ENCODE measurements at places on chromosomes 2 and 18.

GRCh38 chr2:123438675-123439074 lies 586.4 kb upstream of the CNTNAP5 start:
- DNase-seq: no peak

GRCh38 chr2:57177176-57177575 lies 869.4 kb upstream of the VRK2 start:
- no peak for DNase-seq

GRCh38 chr18:46341986-46342525 lies 237.9 kb downstream of the HAUS1 start:
- no peak for DNase-seq

DNA sequence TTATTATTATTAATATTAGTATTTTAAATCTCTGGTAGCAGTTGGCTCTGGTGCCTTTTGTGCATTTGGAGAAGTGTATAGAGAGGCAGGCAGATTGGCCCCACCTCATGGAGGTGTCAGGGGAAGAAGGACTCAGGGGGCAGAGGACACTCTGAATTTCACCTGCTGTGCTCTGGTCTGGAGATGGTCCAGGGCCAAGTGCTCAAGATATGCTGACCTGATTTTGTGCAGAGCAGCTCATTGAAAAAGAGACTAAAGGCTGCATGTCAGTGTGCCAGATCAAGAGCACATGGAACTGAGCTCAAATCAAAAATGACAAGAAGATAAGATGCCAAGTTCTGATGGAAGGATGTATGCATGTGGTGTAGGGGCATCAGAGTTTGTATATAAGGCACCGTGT lies 323.6 kb upstream of the TNP1 start:
- DNase-seq: no peak

DNA sequence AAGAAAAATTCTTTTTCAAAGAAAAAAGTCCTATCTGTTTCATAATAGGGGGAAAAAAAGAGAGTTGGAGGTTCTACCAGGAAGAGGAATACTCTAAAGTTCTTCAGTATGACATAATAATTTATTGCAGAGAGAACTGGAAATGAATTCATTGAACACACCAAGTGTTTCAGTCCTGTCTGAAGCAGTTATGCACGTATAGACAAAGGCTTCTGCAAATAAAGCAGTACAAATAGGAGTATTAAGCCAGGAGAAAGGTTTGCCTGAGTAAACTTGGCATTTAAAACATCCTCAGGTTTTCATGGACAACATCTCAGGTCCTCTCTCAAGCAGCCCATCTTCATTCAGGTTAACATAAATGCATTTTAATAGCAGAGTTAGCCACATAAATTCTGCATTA lies 141.6 kb downstream of the CCDC148 start:
- DNase-seq: no peak

DNA sequence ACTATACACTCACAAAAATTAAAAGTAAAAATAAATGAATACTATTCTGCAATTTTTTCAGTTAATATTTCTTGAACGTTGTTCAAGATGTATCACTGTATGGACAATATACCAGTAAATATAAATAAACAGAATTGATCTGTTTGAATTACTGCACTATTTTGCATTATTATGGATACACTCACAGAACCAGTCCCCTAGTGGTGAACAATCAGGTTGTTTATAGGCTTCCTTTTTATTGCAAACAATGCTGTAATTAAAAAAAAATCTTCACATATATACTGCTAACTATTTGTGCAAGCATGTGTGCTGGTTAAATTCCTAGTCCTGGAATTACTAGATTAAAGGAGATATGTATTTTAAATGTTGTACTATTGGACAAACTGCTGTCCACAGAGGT lies 306.0 kb downstream of the FBXO15 start:
- DNase-seq: no peak

GRCh38 chr18:6521803-6522418 lies 107.2 kb upstream of the L3MBTL4 start:
- DNase-seq: no peak

- DNase-seq: no peak
These were observed 525.0 kb downstream of the ZEB2 start for GRCh38 chr2:143994961-143995360.

DNA sequence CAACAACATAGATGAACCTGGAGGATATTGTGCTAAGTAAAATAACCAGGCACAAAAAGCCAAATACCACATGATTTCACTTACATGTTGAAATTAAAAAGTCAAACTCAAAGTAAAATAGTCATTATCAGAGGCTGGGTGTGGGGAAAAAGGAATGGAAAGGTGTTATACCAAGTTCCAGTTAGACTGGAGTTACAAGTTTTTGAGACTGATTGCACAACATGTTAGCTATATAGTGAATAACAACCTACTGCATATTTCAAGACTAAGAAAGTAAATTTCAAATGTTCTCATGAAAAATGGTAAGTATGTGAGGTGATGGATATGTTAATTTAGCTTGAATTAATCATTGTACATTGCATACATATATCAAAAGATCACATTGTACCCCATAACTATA lies 116.8 kb upstream of the HNMT start:
- DNase-seq: no peak

- no peak for DNase-seq
These were observed 947.5 kb downstream of the CPS1 start for GRCh38 chr2:211503856-211504255.

DNA sequence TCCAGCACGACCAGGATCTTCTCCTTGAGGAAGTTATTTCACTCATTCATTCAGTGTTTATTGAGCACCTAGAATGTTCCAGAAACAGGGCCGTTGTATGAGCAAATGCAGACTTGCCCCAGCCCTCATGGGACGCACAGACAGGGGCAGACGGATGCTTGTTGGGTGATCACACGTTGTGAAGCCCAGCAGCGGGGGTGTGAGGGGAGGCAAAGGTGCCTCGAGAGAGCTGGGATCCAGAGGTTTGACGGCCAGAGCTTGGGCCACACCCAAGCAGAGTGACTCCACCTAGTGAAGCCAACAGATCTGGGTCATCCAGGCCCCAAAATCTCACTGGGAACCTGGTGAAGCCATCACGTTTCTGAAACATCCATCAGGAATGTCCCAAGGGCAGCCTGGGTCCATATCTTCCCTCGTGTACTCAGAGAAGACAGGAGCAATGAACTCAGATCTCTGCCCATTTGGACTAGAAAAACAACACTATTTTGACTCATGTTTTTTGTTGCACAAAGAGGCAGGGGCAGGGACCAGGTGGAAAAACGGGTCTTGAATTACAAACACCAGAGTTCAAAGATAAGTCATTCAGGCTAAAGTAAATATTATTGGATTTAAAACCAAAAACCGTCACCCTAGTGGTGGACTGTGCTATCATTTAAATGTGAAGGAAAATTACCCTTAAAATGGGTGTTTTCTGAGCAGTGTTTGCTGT lies 54.9 kb upstream of the RBM44 start:
- no peak for DNase-seq

DNA sequence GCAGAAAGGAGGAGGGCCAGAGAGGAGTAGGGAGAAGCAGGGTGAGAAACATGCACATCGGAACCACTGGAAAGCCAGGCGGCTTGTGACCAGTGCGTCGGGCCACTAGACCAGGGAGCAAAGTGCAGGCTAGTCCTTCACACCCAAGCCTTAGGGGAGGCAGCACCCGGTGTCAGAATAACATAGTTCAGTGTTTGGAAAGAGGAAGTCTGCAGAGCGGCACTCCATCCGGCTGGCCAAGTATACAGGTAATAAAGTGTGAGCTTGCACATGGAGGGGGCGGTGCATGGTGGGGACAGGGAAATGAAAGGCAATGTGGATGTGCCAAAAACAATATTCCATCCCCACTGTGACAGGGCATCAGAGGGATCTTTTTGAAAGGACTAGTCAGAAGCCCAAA lies 69.7 kb downstream of the ZNF521 start:
- no peak for DNase-seq

GRCh38 chr2:113768770-113769169 lies 12.3 kb upstream of the SLC35F5 start:
- no peak for DNase-seq

DNA sequence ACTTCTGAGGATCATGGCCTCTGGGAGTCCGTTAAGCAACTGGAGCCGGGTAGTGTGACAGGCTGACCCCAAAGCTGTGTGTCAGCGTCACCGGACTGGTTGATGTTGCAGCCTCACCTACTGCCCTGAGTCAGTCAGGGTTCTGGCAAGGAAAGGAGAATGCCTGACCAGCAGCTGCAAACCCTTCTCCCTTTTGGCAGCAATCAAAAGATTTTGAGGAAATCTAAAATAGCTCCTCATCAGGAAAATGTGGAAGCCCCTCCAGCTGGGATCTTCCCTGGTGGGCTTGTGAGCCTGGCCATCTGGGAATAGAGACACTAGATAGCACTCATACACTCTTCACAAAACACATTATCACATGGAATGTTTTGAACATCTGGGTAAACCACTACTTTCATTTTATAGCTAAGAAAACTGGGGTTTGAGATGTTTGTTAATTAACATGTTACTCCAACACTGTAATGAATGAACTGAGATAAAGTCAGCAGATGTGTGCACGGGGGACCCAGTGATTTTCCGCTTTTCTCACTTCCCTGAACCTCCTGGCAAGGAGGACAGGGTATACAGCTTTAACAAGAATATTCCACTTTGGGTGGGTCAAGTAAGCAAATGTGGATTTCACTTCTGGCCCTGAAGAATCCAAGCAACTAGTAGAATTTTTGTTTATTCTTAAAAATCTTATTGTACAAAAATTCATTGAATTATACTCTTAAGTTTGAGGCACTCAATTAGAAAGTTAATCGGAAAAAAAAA lies 24.7 kb downstream of the CLUL1 start:
- DNase-seq: no peak

DNA sequence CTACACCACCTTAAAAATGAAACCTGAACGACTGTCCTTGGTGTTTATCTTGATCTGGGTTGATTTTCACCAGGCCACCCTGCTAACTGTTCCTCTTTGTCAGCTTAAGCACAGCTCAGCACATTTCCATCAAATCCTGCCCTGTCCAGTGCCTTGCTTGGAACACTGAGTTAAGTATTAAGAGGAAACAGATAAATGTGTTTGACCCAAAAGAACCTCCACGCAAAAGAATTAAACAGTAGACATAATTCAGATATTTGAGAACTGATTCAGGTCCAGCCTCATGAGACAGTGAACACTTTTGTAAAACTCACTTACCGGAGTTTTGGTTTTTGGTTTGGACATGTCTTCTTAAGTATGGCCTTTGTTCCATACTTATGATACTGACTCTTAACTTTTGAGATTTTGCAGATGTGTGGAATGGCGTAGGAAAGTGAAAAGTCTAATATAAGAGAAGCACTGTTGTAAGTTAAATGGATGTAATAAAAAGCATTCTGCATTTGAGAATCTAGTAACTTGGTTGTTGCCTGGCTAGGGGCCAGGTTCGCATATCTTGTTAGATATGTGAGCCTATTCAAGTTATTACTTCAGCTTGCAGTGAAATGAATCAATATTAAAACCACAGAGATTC lies 88.9 kb upstream of the SERPINE2 start:
- DNase-seq: no peak

DNA sequence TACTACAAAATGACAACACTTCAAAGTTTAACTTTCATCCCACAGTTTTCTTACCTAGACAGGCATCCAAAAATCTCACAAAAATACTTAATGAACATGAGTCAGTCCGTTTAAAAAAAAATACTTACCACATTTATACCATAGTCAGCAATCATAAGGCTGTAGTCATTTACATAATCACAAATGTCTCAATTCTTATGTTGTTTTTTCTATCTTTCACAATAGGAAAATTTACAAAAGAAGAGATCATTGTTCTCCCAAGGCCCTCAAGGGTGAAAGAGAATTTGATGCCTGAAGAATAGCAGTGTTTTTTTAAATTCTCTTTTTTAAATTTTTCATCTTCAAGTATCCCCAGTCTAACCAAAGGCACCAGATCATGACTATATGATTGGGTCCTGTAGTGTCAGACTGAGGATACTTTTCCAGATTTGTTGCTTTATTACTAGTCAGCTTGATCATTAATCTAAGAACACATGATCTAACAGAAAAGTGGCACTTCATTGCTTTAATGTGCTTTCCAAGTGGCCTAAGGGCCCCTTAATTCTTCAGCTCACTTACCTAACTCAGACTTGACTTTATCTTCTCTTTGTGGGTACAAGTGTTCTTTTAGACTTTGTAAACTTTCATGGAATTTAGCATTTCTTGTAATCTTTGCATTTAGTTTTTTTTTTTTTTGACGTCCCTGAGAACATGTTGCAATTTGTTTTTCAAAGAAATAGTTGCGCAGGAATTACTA lies 4.7 kb downstream of the SCYGR5 start:
- DNase-seq: no peak

DNA sequence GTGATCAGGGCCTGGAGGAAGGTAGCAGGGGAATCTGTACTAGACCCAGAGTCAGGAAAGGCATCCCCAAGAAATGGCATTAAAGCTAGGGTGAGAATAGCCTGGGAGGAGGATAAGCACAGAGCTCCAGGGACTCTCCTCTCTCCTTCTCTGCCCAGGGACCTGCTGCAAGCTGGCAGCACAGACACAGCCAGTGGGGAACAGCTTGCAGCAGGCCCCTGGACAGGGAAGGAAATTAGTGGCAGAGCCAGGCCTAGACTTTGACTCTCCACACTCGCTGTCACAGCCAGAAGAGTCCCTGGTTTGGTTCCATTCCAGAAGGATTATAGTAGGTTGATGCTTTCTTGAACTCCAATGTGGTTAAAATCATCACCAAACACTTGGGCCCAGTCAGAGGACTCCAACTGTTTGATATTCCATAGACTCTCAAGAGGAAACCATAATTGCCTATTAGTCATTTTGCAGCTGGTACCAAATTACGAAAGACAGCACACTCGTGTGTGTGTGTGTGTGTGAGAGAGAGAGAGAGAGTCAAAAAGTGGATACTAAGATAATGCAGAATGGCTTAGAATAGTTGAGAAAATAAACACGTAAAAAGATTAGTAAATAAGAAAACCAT lies 95.5 kb upstream of the ATP8B1 start:
- DNase-seq: no peak

DNA sequence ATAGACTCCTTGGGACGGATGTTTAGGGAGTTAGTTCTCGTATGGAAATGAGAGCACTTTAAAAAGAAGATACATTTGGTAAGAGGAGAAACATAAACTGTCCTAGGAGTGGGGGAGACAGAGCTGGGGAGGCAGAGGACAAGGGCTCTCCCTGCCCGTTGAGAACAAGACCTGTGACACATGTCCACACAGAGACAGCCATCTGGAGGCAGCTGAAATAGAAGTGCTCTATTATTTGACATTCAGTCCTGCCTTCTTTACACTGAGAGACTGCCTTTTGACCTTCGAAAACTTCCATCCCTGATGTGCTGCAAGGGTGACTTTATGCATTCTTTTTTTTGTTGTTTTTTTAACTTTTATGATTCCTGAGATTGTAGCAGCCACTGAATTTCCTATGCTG lies 150.1 kb downstream of the UXS1 start:
- DNase-seq: no peak

GRCh38 chr18:61196750-61197149 lies 136.5 kb upstream of the CDH20 start:
- no peak for DNase-seq
